ENCODE measurements at places on chromosomes 16 and 17.

DNA sequence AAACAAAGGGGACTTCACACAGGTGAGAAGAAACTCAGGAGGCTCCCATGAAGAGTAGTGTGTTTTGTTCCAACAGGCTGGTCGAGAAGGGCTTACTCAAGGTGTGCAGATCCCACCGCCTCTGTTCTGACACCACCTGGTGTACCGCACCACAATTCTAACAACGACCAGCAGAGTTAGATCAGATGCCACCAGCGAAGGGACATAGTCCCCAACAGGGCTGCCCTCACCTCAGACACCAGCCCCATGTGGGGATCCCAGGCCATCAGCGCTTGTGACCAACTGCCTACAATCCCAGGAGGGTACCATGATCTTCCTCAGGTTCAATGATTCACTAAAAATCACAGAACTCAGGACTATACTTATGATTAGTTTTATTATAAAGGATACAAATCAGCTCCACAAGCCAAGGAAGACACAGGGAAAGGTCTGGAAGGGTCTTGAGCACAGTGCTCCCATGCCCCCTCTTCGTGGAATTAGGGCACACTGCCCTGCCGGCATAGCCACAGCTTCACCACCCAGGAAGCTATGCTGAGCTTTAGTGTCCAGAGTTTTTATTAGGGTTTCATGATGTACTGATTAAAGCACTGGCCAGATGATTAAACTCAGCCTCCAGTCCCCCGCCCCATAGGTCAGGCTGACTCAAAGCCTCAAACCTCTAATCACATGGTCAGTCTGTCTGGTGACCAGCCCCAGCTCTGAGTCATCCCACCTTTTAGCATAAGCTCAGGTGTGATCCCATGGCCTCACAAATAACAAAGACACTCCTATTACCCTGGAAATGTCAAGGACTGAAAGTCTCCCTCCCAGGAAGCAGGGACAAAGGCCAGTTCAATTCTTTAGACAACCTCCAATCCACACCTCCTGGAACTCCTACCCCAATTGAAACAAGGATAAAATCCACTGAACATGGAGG, 26.0 kb downstream of the TRIM25 start:
- no peak for DNase-seq

DNA sequence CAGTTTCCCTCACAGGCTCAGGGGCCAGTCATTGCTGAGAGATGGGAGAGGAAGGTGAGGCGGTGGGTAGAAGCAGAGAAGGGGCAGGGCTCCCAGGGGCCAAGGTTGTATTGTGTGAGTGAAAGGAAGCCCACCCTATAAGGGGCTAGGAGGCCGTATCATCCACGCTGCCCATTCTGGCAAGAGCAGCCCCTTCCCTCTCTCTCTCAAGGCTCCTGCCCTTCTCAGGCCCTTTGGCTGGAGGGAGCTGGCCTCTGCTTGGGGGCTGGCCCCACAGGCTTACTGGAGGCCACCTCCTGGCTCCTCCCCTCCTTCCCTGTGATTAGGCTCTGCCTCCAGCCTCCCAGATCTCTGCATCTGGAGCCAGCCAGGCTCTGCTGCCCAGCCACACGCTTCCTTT, 7.6 kb downstream of the TBKBP1 start:
- DNase-seq = no peak

GRCh38 chr17:81717766-81718089, 5.6 kb downstream of the SLC25A10 start:
- no peak for DNase-seq

DNA sequence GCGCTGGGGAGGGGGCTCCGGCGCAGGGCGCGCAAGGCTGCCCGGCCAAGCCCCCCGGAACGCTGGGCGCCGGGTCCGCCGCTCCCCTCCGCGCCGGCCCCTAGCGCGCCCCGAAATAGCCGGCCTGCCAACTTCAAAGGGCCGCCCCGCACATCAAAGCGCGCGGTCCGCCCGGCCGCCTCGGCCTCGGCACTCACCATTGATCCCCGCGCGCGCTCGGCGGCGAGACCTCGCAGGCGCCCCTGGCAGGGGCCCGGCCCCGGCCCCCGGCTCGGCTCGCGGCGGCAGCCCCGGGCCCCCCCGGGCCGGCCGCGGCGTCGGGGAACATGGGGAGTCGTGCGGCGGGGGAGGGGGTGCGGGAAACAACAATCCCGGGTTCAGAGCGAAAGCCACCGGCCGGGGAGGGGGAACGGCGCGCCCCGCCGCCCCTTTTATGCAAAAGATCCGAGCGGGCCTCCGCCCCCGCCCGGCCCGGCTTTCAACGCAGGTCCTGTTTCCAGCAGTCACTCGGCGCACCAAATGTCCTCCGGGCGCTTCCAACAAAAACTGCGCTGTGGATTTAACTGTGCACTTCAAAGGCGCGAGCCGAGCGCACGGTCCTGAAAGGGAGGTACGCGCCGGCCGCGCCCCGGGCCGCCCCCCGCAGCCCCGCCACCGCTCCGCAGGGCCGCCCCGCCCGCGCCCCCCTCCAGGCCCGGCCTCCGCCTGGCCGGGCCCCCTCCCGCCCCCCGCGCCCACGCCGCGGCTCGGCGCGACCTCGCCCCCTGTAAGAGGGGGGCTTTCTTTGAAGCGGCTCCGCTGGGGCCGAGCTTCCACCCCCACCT, 608 bp downstream of the AXIN2 start:
- no peak for DNase-seq
